Stimulated activated CD8-positive, alpha-beta memory T cell treated with anti-CD3 and anti-CD28 coated beads, Interleukin-7, amount 100 ng/mL, for 48 hours (primary cell): ENCODE measurements at places on chromosomes 1 and 21.

DNA sequence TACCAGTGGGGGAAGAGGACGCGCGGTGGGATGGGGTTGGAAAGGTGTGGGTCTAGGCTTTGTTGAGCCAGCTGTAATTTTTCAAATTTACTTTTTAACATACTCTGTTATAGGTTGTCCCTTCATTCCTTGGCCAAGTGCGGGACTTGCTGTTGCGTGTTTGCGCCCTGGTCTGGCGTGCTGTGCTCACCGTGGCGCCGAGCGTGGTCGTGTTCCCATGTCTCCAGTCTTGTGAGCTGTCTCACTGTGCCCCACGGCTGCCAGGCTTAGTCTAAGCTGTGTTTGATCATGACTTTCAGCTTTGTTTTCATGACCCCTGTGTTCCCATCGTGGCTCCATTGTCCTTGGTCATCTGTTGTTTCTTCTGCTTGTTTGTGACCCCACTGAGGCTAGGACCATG is 26.0 kb downstream of the TRAPPC10 start:
- no peak for DNase-seq

- DNase-seq, result no peak
These were observed 60.4 kb upstream of the PSEN2 start for GRCh38 chr1:226809785-226810571.

- DNase-seq, result no peak
These were observed 18.4 kb downstream of the MIIP start for GRCh38 chr1:12037486-12038355.

DNA sequence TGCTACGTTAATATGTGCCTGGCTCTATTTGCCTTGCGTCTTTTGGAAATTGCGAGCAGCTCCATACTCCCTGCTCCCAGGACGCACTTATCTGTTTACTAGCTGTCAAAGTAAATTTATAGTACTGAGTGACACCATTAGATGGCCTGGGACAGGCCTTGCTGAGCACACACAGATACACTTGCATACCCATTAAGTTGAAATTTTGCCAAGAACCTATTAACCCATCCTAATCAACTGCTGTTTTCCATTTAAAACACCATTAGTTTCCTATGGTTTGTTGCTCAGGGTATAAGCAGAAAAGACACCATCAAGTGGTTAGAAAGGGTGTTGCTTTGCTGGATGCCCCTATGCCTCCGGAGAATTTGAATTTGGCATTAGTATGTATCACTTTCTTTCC is 187.3 kb downstream of the SLC44A5 start:
- DNase-seq, result no peak

DNA sequence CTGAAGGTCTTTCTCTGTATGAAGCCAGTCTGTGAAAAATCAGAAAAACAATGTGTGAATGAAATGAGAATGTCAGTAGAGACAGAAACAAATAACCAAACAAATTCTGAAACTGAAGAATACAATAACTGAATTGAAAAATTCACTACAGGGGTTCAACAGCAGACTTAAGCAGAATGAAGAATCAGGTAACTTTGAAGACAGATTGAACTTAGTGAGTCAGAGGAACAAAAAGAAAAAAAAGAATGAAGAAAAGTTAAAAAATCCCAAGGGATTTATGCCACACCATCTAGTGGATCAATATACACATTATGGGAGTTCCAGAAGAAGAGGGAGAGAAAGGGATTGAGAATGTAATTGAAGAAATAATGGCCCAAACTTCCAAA is 14.6 kb downstream of the ZNF691 start:
- no peak for DNase-seq

GRCh38 chr21:34540206-34540605 is 28.2 kb upstream of the KCNE1 start:
- no peak for DNase-seq

GRCh38 chr1:116806245-116806644 is 52.0 kb downstream of the CD2 start:
- no peak for DNase-seq

GRCh38 chr1:247104965-247105364 is 809 bp upstream of the ZNF669 start:
- no peak for DNase-seq

- DNase-seq, result no peak
These were observed 5.8 kb upstream of the SRP9 start for GRCh38 chr1:225771661-225772322.

DNA sequence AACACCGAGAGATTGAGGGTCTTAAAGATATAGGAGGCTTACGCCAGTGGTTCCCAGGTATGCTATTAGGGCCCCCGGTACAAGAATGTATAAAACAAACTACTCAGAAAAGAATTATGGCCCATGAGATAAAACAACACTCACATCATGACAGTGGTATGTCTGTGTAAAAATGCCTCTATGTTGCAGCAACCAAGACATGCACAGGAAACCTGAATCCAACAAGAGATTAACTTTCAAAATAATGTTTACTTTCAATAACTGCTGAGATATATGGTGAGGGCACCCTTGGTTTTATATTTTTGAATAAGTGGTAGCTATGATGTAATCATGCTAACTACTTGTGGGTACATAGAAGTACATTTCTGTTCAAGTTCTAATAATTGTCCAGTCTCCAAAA is 74.9 kb downstream of the PUM1 start:
- no peak for DNase-seq

DNA sequence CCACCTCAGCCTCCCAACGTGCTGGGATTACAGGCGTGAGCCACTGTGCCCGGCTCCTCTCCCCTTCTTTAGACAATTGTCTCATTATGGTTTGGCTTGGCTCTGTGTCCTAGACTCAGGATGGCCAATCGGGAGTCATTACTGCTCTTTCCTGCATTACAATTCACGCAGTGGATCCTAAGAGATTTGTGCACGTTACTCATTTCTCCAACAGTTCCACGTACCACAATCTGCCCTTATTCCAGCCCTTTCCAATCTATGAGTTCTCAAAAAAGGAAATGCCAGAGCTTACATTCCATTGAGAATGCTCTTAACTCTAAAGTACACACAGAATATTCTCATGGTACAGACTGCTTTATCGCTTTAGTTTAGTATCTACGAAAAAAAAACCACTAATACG is 357.0 kb downstream of the GPATCH2 start:
- no peak for DNase-seq

DNA sequence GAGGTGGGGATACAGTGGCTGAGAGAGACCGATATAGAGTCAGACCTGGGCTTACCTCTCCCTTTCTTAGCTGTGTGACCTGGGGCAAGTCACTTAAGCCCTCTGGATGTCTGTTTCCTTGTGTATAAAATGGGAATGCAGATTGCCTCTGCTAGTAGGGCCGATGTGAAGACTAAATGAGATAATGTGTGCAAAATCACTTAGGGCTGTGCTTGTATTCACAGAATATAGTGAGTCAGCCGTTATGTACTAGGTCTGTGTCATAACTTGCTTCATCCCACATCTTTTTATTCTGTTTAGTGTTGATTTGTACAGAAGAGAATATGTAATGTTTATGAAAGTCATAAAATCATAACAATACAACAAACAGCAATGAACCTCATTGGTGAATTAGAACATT is 56.0 kb downstream of the PTPRU start:
- DNase-seq, result no peak

DNA sequence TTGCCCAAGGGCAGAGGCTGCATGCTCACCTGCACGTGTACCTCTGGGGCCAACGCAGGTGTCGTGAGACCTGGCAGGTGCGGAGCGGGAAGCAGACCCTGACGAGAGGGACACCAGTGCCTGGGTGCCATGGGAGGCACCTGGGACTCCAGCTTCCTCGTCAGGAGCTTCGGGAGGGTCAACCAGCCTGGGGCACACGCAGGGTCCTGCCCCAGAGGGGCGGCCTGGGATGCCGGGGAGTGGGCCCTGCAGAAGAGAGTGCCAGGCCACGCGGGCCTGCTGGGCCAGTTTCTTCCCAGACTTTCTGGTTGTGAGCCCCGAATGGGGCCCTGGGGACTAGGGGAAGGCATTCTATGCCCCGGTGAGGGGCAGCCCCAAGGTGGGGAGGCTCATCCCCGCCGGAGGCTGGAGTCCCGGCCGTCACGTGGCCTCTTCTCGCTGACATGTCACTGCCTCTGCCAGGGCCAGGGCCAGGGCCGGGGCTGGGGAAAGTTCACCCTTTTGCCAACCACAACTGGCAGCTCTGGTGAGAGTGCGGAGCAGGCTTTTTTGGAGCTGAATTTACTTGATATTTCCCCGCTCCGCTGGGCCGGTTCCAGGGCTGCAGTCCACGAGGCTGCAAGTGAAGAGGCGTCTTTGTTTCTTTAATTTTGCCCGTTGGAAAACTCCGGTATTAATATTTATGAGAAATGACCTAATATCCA is 38.5 kb upstream of the ACTRT2 start:
- no peak for DNase-seq

DNA sequence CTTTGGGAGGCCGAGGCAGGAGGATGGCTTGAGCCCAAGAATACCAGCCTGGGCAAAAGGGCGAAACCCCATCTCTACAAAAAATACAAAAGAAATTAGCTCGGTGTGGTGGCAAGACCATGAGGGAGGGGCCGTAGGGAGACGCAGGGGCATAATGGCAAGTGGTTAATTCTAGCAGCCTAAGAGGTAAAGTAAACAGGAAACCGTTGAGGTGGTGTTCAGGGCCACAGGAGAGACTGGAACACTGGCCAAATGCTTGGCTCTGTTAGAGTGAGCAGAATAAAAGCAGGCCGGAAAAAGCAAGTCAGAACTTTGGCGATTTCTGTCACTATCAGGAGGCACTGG is 89.2 kb downstream of the RIPK4 start:
- DNase-seq, result no peak

- no peak for DNase-seq
These were observed 47.6 kb downstream of the LACTBL1 start for GRCh38 chr1:22925111-22925510.

GRCh38 chr1:87370544-87370943 is 41.9 kb downstream of the LMO4 start:
- no peak for DNase-seq

DNA sequence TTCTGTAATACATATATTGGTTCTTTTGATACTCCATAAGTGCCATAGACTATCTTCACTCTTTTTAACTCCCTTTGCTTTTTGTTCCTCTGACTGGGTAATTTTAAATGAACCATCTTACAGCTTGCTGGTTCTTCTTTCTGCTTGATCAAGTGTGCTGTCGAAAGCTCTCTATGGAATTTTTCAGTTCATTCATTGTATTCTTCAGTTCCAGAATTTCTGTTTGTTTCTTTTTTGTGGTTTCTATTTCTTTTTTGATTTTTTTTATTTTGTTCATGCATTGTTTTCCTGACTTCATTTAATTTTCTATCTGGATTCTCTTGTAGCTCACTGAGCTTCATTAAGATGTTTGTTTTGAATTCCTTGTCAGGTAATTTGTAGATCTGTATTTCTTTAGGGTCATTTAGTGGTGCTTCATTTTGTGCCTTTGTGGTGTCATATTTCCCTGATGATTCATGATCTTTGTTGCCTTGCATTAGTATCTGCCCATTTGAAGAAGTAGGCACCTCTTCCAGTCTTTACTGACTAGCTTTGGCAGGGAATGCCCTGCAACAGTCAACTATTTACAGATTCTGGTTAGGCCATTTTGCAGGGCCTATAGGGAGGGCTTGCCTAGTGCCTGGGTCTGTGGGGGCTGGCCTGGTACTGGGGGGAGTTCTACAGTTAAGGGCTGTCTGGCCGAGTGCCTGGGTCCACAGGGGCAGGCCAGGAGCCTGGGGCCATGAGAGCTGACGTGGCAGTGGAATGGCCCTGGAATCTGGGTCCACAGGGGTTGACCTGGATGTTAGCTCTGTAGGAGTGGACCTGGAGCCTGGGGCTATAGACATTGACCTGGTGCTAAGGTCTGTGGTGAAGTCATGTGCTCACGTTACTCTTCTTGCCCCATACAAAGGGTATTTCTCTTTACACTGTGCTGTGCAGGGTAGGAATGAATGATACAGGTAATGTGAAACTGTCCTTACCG is 89.7 kb downstream of the MAGI3 start:
- DNase-seq, result no peak

DNA sequence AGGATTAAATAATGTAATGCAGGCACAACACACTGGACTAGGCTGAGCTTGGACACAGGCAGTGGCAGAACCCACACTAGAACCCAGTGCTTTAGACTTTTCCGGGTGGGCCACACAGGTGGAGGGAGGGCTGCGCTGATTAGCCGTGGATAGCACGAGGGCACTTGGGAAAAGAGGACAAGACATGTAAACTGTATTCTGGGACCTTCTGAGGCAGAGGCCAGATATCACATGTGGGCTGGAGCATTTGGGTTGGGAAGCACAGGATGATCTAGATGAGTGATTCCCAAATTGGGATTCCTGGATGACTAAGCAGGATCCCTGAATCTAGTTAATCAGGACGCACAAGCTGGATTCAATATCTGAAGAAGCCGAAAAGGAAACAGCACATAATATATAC is 20.3 kb upstream of the A3GALT2 start:
- DNase-seq, result no peak

DNA sequence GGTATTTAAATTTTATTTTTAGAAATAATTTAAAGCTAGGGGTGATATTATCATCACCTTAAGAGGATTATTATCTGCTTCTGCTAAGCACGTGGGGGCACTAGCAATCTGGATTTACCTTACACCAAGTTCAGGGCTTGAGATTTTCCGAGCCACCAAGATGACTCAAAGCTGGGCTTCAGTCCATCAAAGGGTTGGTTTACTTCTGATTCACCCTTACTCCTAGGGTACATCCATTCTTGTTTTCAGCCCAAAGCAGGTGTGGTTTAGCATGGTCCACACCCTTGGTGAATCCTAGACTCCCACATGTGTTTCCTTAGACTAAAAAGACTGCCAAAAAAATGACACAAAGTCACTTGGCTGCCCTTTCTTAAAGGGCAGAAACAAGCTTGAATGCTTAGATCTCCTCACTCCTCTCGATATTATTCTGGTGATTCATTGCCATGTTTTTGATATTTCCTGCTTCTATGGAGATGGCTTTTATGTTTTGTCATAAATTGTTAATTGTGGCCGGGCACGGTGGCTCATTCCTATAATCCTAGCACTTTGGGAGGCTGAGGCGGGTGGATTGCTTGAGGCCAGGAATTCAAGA is 9.8 kb upstream of the PRSS38 start:
- DNase-seq, result no peak

GRCh38 chr1:44316231-44316759 is 38.8 kb downstream of the ERI3 start:
- DNase-seq, result no peak

DNA sequence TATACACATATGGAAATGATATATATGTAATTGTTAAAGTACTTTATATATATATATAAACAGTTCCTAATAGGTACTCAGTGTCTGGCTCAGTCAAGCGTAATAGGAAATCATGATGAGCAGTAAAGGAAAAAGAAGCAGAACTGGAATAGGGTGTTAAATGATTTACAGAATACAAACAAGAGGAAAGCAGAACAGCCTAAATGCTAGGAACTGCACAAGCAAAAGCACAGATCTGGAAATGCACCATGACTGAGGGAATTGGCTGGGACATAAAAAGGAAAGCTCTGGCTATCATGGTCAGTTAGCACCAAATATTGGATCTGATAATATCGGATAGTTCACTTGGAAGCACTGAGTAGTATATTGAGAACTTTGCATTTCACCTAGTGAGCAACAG is 51.8 kb downstream of the SLC44A5 start:
- no peak for DNase-seq
